ENCODE measurements at places on chromosomes 16 and 17.

DNA sequence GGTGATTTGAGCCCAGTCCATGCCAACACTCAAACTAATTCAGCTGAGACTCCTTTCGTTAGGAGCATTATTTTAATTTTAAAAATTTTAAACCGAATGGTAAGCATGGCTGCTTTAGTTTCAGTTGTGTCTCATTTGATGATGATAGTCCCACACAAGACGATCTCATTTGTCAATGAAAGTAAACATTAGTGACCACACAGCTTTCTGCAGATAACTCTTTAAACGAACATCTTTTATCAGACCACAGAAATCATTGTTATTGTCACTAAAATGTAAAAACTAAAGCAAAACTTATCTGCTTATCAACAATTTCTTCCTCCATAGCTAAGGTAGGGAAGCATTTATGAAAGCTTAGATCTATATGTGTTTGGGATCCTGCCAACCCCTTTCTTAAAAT is 382.2 kb downstream of the ZFHX3 start:
- DNase-seq = no peak

GRCh38 chr17:27478901-27479538 is 22.8 kb downstream of the KSR1 start:
- DNase-seq = no peak

- no peak for DNase-seq
Observed at GRCh38 chr17:47999582-47999981, 28.7 kb downstream of the CDK5RAP3 start.

GRCh38 chr16:50999181-50999580 is 151.9 kb downstream of the SALL1 start:
- DNase-seq = no peak

DNA sequence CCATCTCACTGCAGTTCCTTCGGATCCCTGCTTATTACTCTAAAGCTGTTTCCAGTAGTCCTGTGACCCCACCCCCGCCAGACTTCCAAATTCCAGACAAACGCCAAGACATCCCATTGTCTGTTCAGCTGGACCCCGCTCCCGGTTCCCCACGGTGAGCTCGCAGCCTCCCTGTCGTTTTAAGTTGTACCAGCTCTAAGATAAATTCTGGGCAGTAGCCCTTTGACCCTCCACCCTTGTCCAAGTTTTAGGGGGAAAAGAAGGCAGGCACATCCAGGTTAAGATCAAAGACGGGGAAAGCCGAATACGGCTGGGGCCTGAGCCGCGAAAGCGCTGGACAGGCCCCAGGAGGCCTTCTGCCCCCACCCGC is 589 bp downstream of the ARL6IP1 start:
- no peak for DNase-seq

DNA sequence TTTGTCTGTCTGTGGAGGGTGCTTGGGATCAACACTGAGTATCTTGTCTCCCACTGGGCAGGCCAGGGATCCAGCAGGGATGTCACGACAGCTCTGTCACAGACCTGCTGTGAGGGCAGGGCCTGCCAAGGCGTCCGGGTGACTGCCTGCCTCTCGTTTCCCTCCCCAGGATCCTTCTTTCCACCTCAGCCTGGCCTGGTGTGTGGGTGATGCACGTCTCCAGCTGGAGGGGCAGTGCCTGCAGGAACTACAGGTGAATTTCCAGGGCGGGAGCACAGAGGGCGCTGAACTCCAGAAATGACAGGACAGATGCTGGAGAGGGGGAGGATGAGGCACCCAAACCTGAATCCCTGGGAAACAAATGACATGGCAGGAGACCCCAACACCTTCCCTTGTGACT is 6.8 kb upstream of the MMP15 start:
- no peak for DNase-seq

- DNase-seq = no peak
Observed at GRCh38 chr17:647324-648197, 67.1 kb downstream of the VPS53 start.

GRCh38 chr16:74766729-74767128 is 7.9 kb downstream of the FA2H start:
- DNase-seq = no peak

GRCh38 chr16:11793840-11794239 is 3.2 kb downstream of the ZC3H7A start:
- no peak for DNase-seq

GRCh38 chr17:16123531-16123930 is 91.8 kb downstream of the NCOR1 start:
- DNase-seq = no peak

- DNase-seq = no peak
Observed at GRCh38 chr16:10322723-10323527, 62.9 kb upstream of the ATF7IP2 start.
